ENCODE measurements at places on chromosomes 6 and 20. TPM values are rescaled to one million over a fixed set of nuclear protein-coding genes. Genes with fewer than 3 reads are reported as not detected.

The COL9A1 gene
- not detected for total RNA-seq

The CDKN1A gene
- total RNA-seq, result 1.3 TPM

The DYNLT1 gene
- total RNA-seq, result 49.2 TPM

DNA sequence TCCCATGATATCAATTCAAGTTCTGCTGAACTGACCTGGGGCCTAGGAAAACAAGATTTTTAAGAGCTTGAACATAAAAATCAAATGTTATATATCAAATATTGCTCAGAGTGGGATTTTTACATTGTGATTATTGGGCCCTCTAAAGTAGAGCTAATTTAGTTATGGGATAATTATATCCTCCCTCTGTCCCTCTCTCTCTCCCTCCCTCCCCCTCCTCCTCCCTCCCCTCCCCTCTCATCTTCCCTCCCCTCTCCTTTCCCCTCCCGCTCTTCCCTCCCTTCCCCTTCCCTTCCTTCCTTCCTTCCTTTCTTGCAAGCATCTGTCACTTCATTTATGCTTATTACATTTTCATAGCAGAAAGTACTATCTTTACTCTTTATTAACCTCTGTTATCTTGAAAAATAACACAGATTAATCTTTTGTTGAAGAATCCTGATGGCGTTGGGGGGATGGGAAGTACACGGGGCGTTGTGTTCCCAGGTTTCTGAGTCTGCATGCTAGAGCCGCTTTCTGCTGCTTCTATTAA, 32.8 kb downstream of the KIF25 start:
- DNase-seq, result no peak

DNA sequence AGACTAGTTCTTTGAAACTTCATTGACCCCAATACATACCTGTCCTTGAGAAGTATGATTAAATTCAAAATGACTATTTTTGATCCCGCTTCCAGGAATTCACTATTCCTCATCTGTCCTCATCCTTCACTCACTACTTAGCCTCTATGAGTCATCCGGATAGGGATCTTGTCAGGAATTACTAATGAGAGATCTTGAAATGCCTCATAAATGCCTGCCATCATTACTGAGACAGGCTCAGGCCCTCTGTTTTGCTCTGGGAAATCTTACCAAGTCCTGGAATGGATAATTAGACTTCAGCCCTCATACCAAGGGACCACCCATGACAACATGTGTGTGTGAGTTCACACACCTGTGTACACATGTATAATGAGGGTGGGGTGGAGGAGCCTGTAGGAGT, 2.8 kb upstream of the CYP24A1 start:
- no peak for DNase-seq

The SRMS gene
- not detected for total RNA-seq

- DNase-seq, result peak; percentile 5
These were observed 6.9 kb upstream of the PPP1R3G start for GRCh38 chr6:5078121-5078669.

The FNDC11 gene
- total RNA-seq, result 2.1 TPM

The FAM184A gene
- not detected for total RNA-seq

- no peak for DNase-seq
These were observed 3.3 kb downstream of the APCDD1L start for GRCh38 chr20:58511861-58512260.

The EYS gene
- not detected for total RNA-seq

- DNase-seq, result no peak
These were observed 35.2 kb downstream of the HMGCLL1 start for GRCh38 chr6:55543633-55544309.

The HLA-DRB5 gene
- total RNA-seq, result 6.1 TPM

- peak; percentile 24 for DNase-seq
These were observed 50.9 kb downstream of the JARID2 start for GRCh38 chr6:15296735-15297134.

DNA sequence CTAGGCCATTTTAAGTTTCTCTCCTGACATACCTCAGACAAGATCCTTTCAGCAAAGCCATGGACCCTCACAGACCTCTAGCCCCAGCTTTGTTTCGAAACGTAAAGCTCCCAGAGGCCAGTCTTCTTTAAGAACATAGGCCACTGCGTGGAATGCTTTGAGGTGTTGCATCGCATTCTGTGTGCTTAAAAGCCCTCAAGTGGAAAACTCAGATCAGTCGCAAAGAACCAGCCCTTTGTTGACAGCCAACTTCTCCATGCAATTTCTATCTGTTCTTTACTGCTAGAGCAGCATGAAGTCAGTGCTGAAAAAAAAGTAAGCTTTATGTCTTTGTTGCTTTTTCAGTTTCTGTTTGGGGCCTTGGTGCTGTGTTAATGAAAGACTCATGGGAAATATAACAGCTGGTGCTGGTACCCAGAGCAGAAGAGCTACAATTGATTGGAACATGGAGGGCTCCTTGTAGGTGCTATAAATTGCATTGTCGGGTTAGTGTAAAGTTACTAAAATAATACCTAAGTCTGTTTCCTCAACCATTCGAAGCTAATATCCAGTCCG, 142.6 kb downstream of the MAP3K7 start:
- no peak for DNase-seq

DNA sequence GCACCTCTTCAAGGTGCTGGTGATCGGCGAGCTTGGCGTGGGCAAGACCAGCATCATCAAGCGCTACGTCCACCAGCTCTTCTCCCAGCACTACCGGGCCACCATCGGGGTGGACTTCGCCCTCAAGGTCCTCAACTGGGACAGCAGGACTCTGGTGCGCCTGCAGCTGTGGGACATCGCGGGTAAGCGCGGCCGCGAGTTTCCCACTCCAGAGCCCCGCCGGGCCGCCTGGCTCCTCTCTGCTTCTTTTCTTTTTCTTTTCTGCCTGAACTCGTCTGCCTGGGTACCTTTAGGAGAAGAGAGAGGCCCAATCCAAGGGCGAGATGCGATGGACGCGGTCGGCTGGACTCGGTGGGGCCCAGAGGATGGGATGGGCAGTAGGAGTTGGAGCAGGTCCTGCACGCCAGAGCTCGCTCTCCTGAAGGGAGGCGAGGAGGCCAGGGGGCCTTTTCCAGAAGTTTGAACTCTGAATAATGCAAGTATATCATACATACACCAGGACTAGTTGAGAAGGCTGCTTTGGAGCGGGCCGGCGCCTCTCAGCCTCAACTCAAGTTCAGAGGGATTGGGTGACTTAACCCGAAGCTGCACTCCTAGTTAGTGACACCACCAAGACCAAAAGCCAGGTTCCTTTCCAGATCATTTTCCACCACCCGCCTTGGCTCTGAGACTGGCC, 445 bp downstream of the RAB32 start:
- no peak for DNase-seq

GRCh38 chr6:141667580-141668309, 465.0 kb upstream of the GJE1 start:
- no peak for DNase-seq

The METTL24 gene
- total RNA-seq, result not detected

The RAB44 gene
- total RNA-seq, result not detected

The CLIC5 gene
- 0.08 TPM for total RNA-seq

- no peak for DNase-seq
These were observed 123.4 kb downstream of the PKHD1 start for GRCh38 chr6:51963980-51964379.

The ENPP3 gene
- total RNA-seq, result 1.3 TPM

DNA sequence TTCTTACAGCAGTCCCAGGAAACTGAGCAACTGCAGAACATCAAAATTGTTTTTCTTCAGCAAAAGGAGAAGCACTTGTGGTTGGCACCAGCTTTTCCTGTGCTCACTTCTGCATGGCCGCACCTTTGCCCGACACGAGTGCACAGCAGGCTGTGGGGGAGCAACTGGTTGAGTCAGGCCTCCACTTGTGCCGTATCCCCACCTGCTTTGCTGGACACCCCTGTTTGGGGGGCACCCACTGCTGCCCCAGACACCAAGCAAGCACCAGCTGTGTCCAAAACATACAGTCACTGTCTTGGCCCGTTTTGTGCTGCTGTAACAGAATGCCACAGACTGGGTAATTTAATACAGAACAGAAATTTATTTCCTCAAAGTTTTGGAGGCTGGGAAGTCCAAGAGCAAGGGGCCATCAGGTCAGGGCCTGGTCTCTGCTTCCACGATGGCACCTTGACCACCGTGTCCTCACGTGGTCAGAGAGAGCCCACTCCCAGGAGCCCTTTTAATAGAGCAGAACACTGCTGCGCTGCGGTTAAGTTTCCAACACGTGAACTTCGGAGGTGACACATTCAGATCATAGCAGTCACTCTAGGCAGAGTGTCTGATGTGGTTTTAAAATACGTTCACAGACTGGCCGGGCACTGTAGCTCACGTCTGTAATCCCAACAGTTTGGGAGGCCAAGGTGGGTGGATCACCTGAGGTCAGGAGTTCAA, 8.7 kb upstream of the GMEB2 start:
- DNase-seq, result peak; percentile 61

The KCNK16 gene
- total RNA-seq, result not detected

DNA sequence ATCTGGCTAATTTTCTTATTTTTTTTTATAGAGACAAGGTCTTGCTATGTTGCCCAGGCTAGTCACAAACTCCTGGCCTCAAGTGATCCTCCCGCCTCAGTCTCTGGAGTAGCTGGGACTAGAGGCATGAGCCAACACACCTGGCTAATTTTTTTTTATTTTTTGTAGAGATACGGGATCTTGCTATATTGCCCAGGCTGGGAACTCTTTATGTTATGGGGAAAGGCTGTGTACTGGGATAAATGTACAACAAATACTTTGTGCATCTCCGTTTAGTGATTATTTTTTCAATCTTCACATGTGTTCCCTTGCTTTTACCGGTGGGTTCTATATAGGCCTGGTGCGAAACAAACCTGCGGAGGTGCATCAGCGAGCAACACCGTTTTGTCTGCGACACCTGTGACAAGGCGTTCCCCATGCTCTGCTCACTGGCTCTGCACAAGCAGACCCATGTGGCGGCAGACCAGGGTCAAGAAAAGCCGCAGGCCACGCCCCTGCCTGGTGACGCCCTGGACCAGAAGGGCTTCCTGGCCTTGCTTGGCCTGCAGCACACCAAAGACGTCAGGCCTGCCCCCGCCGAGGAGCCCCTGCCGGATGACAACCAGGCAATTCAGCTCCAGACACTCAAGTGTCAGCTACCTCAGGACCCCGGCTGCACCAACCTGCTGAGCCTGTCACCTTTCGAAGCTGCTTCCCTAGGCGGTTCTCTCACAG, 84.2 kb downstream of the SSR1 start:
- no peak for DNase-seq

DNA sequence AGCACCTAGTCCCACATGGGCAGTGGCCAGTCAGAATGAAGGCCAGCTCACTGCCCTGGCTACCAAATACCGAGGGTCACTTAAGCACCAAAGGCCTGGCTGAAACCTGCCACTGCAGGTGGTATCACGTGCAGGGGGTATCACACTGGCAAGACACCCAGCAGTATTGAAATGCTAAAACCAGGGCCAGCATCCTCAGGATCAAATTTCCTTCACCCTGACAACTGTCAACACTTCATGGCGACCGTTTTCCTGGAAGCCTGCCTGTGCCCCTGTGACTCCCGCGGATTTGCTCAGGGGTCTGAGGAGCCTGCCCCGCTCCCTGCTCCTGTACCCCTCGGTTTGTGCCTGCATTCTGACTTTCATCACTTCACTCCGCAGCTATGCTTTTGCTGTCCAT, 151.1 kb downstream of the TTLL2 start:
- no peak for DNase-seq

GRCh38 chr6:11426571-11426970, 111.0 kb upstream of the TMEM170B start:
- no peak for DNase-seq

GRCh38 chr20:16419138-16419715, 154.0 kb downstream of the KIF16B start:
- no peak for DNase-seq
